ENCODE measurements at places on chromosomes 7 and 10.

- DNase-seq, result no peak
Observed at GRCh38 chr7:118615-119391, 73.6 kb upstream of the FAM20C start.

DNA sequence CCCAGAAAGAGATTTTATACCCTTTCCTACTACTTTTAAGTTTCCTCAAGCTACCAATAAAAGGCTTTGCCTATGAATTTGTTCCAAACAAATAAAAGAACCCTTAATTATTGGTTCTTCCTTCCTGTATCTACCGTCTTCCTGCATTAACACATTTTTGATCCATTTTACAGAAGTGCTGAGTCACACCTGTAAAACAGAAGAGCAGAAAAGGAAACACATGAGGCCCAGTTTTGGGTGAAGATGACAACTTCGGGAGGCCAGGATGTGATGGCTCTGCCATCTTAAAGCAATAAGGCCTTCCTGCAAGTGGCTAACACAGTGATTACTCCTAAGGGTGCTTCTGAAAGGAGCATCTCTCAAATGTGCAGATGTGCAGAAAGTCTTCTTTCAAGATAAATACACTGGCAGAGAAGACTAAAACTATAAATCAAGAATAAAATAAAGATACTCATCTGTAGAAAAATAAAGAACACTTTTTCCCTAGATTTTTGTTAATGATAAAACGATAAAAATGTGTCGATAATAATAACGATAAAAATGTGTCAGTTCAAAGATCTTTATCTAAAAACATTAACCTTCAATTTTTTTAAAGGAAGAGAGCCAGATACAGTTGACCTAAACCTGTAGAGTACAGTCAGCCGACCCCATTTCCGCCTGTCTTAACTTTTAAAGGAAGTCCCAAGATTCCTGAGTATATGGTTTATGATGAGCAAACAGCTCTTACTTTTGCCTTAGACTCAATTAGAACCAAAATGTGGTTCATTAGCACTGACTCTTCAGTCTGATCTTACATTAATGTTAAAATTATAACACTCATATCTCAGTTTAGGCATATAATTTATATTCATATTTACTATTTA is 108.6 kb downstream of the UBE2H start:
- DNase-seq, result no peak

GRCh38 chr7:16315280-16315679 is 106.1 kb downstream of the CRPPA start:
- DNase-seq, result no peak

DNA sequence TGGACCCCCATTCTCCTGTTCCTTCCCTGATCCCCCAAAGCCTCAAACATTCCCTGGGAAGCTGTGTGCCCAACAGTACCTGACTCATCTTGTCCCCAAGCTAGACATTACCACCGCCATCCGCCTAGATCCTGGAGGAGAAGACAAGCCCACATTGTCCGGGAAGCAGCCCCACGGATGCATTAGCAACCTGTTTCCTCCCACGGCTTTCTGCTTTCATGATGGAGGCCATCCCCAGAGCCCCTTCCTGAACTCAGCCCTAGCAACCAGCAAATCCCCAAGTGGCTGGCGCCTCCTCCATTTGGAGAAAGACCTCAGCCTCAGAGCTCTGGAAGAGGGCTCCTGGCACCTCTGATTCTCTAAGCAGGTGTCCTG is 2.3 kb upstream of the SLC29A3 start:
- DNase-seq, result no peak

DNA sequence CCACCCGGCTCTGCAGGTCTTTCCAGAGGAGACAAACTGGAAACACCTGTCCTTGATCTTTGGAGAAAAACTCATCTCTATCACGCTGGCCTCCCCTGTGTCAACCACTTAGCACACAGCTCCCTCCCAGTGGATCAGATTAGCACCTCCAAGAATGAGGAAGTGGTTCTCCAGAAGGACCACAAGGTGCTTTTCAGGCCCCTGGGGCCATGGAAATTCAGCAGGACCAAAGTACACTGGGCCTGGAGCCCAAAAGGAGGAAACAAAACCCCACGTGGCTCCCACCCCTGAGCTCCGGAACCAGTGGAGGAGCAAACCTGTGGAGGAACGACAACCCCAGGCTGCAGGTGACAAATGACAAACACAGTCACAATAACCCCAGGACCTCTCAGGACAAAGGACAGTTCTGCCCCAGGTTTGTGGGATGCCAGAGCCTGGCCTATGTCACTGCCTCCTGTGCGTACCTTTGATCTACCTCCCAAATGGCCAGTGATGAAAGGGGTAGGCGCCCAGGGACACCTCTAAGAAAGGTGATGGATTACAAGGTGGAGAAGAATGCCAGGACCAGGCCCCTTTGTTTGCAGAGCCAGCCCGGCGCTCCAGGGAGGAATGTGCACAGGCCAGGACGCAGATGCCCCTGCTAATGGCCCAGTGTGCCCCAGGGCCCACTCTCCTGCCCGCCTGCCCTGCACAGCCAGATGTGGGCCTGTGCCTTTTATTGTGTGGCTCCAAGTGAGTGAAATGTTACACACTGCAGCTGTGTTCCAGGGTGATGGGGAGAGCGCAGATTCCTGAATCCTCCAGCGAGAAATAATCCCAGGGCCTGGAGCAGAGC is 5.7 kb downstream of the TNS3 start:
- no peak for DNase-seq

- DNase-seq, result peak; percentile 99
Observed at GRCh38 chr7:100102950-100103840, 1.8 kb downstream of the AP4M1 start.

GRCh38 chr7:54838175-54838910 is 79.3 kb upstream of the SEC61G start:
- no peak for DNase-seq

DNA sequence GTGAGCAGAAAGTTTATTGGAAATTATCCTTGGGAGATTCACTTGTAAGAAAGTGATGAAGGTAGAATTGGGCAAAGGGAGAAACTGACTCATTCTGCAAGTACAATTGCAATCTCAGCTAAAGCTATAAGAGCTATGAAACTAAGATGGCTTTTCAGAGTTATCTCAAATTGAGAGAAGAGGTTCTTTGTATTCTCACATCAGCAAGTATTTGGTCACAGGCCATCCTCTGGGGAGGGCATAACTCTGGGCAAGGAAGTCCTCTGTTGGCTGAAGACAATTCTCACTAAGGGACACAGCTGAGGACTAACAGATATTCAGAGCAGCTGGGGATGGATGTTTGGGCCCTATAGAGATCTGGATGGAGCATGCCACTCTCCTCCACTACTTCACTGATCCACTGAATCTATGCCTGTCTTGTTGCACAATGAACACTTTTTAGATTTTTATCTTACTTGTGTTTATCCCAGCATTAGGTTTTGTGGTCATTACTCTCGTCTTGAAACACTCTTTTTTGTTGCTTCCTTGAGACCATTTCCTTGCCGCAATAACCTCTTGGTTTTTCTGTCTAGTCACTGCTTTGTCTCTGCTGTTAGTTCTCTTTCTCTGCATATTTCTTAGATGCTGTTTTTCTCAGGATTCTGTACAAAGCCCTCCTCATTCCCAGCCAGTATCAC is 115.1 kb downstream of the GNAI1 start:
- peak; percentile 86 for DNase-seq

Measured in iris pigment epithelial cell (primary cell).